ENCODE measurements at places on chromosomes 6 and 20.

DNA sequence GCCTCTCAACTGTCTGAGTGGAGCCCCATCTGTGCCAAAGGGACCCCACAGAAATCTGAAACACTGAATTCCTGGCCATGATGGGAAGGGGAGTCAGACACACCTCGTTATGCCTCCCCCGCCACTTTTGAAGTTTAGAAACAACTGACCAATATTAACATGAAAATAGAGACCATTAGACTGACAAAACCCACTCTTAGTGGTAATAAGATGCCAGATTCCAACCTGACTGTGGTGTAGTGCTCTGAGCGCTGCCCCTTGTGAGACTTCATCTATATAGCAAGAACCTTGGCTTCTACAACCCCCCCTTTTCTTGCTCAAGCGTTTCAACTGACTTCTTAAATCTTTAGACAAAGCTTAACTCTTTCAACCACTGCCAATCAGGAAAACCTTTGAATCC lies 46.1 kb upstream of the UNC93A start:
- DNase-seq = no peak

GRCh38 chr6:158686791-158687381 lies 37.0 kb downstream of the SYTL3 start:
- DNase-seq = no peak

GRCh38 chr20:46333161-46333991 lies 25.1 kb upstream of the CDH22 start:
- no peak for DNase-seq

DNA sequence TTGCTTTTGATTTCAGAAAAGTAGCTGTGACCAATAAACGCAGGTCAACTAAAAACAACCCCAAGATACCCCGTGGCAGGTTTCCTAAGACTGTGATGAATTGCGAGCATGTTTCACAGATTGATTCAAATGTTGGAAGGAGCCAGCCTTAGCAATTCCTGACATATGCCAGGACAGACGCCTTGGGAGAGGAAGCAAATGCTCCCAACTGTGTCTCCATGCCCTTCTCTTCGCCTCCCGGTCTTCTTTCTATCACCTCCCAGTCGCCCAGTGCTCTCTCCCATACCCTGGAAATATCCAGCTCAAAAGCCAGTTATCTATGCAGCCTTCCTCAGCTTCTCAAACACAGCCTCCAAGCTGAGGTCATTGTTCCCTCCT lies 32.0 kb downstream of the KIAA0319 start:
- no peak for DNase-seq

GRCh38 chr6:99618649-99619408 lies 12.2 kb downstream of the PRDM13 start:
- DNase-seq = no peak

GRCh38 chr6:168413018-168413720 lies 27.8 kb upstream of the SMOC2 start:
- no peak for DNase-seq

GRCh38 chr6:87237804-87238203 lies 82.4 kb downstream of the ZNF292 start:
- no peak for DNase-seq

DNA sequence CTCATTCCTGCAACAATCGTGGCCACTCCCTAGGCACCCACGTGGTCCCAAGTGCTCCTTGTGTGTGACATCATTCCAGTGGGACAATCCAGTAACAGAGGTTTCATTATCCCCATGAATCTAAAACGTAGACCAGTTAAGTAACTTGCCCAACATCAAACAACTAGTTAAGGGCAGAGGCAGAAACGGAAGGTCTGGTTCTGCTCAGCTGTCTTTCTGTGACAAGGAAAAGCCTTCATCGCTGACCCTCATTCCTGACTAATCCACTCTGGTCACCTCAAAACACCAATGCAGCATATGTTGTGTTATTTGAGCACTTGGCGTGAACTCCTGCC lies 261.4 kb upstream of the JARID2 start:
- DNase-seq = no peak

GRCh38 chr20:48690888-48691287 lies 136.9 kb downstream of the PREX1 start:
- DNase-seq = no peak

- DNase-seq = no peak
Measured at GRCh38 chr6:104349191-104349590, 510.5 kb downstream of the HACE1 start.

DNA sequence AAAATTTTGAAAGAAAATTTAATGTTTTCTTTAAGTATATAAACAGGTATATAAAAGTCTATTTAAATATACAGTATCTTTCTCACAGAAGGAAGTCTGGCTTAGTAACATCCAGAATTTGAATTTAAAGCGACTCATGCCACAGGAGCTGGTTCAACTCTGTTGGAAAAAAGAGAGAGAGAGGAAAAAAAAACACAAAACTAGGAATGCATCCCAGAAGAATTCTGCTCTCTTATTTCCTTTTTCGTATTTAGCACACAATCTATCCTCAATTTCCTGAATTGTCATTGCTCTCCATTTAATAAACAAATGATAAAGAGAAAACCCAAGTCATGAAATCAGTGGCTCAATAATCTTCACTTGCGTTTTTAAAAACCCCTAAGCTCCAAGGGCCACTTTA lies 107.5 kb upstream of the SCAF8 start:
- no peak for DNase-seq

GRCh38 chr20:21509597-21510371 lies 4.1 kb downstream of the NKX2-2 start:
- no peak for DNase-seq

GRCh38 chr6:158233214-158233795 lies 65.2 kb downstream of the GTF2H5 start:
- DNase-seq = no peak

DNA sequence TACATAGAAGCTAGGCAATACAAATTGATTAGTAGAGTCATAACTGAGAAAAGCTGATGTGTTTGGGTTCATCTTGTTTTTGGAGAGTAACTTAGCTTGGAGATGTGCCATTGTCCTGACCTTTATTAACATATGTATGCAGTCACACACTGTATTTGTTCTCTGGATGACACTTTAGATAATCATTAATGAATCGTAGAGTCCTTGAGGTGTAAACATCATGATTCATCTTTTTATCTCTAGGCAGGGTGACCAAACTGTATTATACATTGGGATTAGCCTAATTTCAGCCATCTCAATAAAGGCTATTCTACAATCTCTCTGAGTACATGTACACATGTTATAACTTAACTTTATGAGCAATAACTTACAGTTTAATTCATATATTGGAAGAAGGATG lies 3.6 kb upstream of the MTCL3 start:
- no peak for DNase-seq

DNA sequence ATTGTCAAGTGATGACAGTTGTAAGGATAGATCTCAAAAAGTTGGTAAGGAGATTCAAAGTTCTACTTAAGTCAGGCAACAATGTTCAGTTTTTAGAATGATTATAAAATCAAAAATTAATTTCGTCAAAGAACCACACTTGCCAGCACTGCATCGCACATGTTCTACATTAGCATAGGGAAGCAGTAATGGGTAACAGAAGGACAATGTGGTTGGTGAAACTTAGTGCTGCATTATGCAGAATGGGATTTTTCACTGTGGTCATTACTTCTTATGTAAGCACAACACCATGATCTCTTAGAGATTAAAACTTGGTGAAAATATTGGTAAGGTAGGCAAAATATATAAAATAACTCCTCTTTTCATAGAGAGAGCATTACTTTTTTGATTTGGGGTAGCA lies 173.7 kb upstream of the THEMIS start:
- DNase-seq = no peak

GRCh38 chr6:104574135-104574750 lies 285.5 kb downstream of the HACE1 start:
- no peak for DNase-seq

DNA sequence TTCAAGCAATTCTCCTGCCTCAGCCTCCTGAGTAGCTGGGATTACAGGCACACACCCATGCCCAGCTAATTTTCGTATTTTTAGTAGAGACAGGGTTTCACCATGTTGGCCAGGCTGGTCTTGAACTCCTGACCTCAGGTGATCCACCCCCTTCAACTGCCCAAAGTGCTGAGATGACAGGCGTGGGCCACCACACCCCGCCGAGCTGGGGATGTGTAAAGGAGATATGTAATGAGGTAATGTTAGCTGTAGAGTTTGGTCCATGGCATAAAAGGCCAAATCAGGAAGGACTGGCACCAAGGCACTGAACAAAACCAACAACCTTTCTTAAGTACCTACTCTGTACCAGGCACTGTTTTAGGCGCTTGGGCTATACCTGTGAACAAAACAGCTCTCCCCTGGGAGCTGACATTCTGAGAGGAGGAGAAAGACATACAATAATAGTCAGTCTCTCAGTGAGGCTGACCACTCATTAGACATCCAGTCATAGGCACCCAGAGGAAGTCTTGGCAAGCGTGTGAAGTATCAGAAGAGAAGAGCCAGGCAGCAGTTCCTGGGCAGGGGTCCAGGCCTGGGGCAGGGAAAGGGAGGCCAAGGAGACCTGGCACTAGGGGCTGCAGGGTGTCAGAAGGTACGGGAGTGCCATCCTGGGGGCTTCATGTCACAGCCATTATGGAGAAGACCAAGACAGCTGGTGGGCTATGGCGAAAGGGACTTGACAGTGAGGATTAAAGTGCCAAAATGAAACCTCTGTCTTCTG lies 164.8 kb upstream of the DTNBP1 start:
- no peak for DNase-seq

DNA sequence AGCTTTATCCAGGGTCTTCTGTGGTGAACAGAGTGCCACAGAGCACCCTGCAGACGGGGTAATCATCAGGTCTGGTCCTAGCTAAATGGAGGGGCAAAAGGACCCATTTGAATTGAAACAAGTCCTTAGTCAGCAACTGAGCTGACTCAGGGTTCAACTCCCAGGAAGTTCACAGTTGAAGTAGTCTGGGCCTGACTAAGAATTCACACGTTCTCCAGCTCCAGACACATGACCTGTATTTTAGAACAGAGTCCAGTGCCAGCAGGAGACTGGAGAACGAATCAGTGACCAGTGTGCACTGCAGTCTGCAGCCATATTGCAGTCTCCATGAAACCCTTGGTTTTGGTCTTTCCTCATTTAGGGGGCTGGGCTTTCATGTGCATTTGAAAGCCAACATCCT lies 85.2 kb downstream of the ELOVL4 start:
- DNase-seq = no peak

GRCh38 chr20:341682-342081 lies 5.2 kb upstream of the NRSN2 start:
- DNase-seq = peak; percentile 52

DNA sequence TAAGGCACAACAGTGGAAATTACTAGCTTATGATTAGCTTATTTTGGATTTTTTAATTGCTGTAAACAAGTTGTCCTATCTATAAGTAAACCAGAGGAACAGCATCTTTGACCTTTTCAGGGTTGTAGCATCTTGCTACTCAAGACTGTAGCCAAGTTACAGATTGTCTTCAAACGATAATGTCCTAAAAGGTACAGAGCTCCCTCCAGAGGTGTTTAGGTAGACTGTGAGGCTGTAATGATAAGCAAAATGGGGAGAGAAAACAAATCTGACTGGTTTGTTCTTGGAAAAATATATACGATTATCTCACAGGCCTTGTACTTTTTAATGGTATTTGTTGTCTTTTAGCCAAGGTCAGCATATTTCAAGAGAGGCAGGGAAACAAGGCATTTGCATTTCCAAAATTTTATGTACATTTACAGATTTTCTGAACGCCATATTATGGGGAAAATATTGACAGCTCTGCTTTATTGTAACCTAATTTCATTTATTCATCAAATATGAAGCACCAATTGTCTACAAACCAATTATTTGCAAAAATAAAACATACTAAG lies 273.4 kb downstream of the MEI4 start:
- DNase-seq = no peak
